ENCODE measurements at places on chromosomes 4 and X. TPM values are rescaled to one million over a fixed set of nuclear protein-coding genes. Genes with fewer than 3 reads are reported as not detected.

The TCP11X1 gene
- total RNA-seq: not detected

The FGF13 gene
- total RNA-seq: 18.8 TPM

The ERAS gene
- total RNA-seq: not detected

The VEGFC gene
- 1.0 TPM for total RNA-seq

The CXCL8 gene
- not detected for total RNA-seq

The TXK gene
- total RNA-seq: 0.50 TPM

The TMEM271 gene
- 0.62 TPM for total RNA-seq

The BEX1 gene
- total RNA-seq: 74.7 TPM

The ADGRG2 gene
- total RNA-seq: 10.8 TPM

GRCh38 chr4:112348488-112349158, 51.5 kb downstream of the ALPK1 start:
- DNase-seq: peak; percentile 75

GRCh38 chrX:46305431-46305830, 239.8 kb downstream of the ZNF674 start:
- no peak for DNase-seq

DNA sequence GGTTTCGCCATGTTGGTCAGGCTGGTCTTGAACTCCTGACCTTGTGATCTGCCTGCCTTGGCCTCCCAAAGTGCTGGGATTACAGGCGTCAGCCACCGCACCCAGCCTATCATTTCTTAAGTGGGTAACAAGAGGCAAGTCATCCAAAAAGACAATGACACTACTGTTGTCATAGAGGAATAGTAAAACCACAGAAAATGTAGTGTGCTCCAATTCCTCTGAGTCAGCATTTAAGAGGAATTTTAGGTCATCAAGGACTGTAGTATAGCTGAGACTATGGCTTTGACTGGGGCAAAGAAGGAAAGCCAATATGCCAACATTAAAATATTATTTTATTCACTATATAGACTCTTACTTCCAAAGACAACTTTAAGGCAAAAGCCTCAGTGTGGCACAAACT, 48.4 kb downstream of the ATP8A1 start:
- DNase-seq: no peak

DNA sequence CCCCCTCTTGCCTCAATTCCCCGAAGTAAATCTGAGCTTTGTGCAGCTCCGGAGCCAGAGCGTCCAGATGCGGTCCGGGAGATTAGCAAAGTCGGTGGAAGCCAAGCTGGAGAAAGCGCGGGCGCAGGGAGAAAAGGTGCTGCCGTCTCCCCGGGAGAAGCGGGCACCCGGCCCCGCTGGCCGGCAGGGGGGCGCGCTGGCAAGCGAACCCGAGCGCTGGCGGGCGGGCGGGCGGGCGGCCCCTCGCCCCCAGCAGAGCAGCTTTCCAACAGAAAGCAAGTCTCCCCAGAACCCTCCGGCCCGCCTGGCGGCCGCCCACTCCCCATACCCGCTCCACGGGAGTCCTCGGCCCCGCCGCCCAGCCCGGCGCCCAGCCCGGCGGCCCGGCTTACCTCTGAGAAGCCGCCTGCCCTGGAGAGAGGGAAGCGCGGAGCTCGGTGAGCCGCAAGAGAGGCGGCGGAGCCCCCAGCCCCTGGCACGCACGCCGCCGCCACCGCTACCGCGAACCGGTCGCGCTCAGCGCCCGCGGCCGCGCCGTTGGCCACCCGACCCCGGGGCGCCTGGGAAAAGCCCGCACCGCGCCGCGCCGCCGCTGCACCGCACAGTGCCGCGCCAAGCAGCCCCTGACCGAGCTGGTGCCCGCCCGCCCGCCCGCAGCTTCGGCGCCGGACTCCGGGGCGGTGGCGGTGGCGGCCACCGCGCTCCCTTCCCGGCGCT, 529 bp upstream of the CITED1 start:
- peak; percentile 28 for DNase-seq

DNA sequence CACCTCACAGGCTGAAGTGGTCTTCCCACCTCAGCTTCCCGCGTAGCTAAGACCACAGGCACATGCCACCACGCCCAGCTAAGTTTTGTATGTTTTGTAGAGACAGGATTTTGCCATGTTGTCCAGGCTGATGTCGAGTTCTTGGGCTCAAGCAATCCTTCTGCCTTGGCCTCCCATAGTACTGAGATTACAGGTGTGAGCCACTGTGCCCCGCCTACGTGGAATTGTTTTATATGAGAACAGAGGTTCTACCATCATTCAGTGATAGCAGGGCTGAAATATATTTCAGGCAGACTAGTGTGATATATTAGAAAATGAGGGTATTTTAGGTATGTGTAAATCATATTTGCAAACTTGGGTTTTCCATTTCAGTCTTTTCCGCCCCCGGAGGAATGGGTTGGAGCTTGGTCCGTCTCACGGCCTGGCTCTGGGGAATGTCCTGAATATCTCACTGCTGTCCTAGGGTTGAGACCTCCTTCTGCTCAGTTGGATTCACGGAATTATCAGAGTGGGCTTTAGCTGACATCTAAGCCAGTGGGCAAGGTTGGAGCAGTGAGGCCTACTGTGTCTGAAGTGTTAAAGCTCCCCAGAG, 19.9 kb downstream of the NSD2 start:
- DNase-seq: no peak

- no peak for DNase-seq
Observed at GRCh38 chr4:186902361-186902760, 178.7 kb upstream of the FAT1 start.

- no peak for DNase-seq
Observed at GRCh38 chrX:127037159-127037558, 217.6 kb downstream of the PRR32 start.

GRCh38 chr4:158630893-158631292, 40.8 kb downstream of the C4orf46 start:
- no peak for DNase-seq

DNA sequence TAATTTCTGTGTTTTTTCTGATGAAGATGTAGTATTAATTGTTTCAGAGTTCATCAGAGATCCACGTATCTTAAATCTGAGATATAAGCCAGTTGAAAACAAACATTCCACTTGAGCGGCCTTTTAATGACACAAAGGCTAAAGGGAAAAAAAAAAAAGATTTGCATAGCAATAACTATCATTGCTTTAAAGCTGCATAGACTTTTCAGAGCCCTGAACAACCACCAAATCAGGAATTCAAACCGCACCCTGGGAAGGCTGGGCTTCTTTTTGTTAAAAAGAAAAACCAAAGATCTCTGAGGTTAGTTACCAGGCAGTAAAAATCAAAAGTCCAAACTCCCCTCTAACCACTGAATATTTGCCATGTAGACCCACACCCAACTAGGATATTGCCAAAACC, 206.0 kb downstream of the HHIP start:
- no peak for DNase-seq

- no peak for DNase-seq
Observed at GRCh38 chr4:137200322-137200721, 332.0 kb downstream of the PCDH18 start.

DNA sequence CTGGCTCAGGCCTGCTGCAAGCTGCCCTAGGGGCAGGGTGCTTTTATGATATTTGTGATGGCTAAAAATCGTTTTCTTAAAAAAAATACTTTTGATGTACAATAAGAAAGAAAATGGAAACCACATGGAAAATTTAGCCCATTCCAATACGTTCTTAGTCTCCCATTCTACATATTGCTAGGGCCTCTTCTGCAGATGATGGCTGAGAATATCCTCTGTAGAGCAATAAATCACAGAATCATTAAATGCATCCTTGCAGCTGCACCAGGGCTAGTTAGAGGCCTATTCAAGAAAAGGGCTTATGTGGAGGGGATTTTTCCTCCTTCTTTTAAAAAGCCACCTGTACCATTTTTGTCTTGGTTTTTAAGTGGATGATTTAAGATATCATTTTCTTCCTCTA, 97.6 kb upstream of the C1GALT1C1 start:
- DNase-seq: no peak

DNA sequence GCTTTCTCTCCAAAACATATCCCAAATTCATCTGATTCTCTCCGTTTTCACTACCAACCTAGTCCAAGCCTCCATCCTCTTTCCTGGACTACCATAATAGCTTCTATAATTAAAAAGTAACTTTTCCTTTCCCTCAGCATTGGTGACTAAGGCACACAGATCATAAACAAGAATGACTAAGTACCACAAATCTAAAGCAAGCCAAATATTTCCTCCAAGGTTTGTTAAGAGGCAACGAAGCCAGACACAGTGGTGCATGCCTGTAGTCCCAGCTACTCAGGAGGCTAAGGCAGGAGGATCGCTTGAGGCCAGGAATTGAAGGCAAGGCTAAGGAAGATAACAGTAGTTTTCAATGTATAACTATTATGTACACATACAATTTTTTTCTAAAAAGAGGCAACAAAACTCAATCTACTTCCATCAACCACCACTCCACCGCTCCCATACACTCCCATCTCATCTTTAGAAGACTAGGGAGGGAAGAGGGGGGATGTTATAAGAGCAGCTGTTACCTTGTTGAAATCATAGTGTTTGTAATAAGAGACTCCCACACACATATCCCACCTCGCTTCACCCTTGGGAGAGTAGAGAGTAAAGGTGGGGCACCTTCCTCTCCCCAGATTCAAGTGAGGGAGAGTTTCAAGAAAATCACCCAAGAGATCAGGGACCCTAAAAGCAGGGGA, 4.2 kb upstream of the JCHAIN start:
- DNase-seq: no peak

- DNase-seq: no peak
Observed at GRCh38 chr4:105305019-105305836, 158.6 kb downstream of the TET2 start.

GRCh38 chr4:133812236-133812635, 389.4 kb downstream of the PABPC4L start:
- DNase-seq: no peak

GRCh38 chr4:27055221-27055760, 194.7 kb downstream of the STIM2 start:
- DNase-seq: no peak

- peak; percentile 49 for DNase-seq
Observed at GRCh38 chrX:49166914-49167739, 4.6 kb downstream of the MAGIX start.

GRCh38 chrX:2828344-2828958, at the start of gene GYG2:
Gene GYG2, plus strand, starts transcription at chrX:2828930. Its CDS starts 1,259 bp downstream, at chrX:2830189.
- peak; percentile 72 for DNase-seq

Data from GM23338 (cell line).